Transverse colon (tissue), 4 donors: ENCODE measurements at places on chromosomes 3 and 15.

- DNase-seq: no peak
Observed at GRCh38 chr3:31934018-31934417, 47.0 kb downstream of the OSBPL10 start.

DNA sequence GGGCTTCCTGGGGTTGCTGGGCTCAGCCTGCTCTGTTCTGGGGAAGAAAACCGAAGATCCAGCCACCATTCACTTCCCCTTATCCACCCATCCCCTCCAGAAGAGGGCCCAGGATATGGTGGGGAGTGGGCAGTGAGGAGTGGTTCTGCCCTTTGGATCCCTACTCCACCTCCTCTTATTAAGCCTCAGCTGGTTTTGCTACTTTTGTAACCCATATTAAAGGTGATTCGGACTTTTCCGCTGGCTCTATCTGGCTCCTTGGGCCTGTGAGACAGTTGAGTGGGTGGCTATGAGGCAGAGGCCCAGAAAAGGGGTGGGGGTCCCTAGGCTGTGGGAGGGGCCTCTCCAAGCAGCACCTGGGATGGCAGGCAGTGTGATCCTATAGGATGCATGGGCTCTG, 33.8 kb downstream of the NBEAL2 start:
- no peak for DNase-seq

- no peak for DNase-seq
Observed at GRCh38 chr3:118955914-118956556, 78.6 kb downstream of the IGSF11 start.

GRCh38 chr3:131645638-131646037, 142.9 kb upstream of the MRPL3 start:
- DNase-seq: no peak

DNA sequence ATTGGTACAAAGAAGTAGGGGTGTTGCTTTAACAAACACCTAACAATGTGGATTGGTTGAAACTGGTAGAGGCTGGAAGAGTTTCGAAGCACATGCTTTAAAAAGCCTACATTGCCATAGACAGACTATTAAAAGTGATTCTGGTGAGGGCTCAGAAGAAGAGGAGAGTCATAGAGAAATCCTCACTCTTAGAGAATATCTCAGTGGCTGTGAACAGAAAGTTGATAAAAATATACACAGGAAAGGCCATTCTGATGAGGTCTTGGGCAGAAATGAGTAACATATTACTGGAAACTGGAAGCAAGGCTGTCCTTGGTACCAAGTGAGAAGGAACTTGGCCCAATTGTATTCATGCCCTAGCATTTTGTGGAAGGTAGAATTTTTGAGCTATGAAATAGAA, 173.7 kb upstream of the CRBN start:
- no peak for DNase-seq

DNA sequence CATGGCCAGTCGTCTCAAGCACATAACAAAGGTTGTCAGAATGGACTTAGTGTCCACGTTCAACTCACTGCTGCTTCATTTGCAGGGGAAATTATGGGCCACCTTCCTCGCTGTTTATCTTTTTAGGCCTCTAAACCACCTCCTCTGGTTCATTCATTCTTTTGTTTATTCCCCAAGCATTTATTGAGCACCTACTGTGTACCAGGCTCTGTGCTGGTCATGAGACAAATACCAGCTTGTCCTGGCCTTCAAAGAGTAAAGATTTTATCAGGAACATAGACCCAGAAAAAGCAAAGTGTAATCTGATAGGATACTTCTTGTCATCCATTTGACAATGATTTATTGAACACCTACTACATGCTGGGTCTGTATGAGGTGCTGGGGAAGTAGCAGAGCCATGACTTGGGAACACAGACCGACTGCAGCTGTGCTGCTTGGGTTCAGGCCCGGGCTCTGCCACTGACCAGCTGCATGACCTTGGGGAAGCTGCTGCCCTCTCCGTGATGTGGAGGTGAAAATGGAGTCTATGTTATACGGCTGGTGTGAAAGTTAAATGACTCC, 63.4 kb upstream of the SLC6A6 start:
- no peak for DNase-seq

DNA sequence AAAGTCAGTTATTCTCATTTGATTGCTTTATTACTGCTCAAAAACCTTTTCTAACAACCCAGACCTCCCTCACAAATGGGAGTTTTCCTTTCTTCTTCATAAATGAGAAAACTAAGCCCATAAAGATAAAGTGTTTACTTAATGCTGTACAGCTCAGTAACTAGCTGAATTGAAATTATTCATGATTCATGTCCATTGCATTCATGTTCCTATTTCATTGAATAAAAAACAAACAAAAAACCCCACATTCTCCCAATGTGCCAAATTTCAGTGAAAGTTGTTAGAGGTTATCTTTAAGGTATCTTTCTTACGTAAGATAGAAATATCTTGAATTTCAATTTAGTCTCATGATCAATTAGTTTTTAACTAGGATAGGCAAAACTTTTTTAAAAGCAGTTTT, 2.8 kb downstream of the PLSCR2 start:
- no peak for DNase-seq

DNA sequence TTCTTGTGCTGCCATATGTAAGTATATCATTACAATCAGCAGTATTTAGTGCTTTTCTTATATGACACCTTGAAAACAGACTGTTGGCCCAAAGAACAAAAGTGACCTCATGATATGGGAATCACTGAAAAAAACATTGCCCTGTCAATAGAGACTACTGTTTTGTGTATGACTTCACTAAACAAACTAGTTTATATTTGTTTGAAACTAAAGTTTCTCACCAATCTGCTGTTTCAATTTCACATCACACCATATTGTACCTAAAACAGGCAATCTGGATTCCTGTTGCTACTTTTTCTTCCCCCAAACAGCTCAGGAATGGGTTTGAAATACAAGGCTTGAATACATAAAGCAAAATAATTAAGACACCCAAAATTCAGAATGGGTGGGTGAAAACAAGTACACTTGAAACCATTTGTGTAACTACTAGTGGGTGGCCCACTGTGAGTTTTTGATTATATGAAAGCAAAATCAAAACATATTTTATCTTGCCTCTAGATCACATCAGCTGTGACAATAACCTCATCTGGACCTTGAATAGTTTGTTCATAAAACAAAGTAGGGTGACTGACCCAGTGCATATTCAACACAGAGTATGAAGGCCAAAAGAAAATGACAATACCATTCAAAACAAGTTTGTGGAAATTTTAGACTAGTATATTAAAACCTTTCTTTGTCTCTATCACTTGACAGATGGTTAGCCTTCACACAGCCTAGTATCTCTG, 5.9 kb downstream of the ZBTB20 start:
- DNase-seq: no peak

DNA sequence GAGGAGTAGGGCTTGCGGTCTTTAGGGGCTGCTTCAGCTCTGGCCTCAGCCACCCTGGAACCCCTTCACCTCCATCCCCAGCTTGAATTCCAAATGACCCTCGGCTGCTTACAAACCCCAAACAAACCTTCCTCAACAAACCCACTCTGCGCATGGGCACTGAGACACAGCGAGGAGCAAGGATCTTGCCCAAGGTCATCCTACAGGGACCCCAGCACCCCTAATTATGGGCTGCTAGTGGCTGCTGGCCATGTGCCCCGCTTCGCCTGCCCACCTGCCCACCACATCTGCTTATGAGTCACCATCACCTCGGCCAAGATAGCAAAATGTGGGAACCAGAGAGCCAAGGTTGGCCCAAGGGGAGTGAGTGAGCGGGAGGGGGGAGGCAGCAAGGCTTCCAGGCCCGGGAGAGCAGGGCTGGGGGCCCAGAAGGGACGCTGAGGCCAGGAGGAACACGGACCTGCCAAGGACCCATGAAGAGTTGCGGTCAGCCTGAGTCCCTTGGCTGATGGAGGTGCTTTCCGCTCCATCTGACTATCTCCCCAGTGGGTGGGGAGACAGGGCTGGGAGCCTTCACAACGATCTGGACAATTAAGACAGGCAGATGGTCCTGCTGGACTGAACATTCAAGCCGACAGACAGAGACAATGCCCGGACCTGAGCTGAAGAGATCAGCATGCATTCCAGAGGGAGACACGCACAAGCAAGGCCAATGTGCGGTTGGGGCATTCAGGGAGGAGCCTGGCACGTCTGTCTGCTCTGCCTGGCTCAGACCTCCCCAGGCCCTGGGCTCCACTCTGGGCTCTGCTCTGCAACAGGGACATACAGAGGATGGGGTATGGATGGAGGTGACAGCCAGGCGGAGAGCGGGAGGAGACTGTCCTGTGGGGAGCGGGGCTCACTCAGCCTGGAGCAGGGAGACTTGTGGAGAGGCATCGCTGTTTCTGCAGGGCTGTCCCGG, 10.8 kb upstream of the GRIP2 start:
- no peak for DNase-seq

GRCh38 chr3:27127195-27127594, 242.0 kb downstream of the NEK10 start:
- no peak for DNase-seq

DNA sequence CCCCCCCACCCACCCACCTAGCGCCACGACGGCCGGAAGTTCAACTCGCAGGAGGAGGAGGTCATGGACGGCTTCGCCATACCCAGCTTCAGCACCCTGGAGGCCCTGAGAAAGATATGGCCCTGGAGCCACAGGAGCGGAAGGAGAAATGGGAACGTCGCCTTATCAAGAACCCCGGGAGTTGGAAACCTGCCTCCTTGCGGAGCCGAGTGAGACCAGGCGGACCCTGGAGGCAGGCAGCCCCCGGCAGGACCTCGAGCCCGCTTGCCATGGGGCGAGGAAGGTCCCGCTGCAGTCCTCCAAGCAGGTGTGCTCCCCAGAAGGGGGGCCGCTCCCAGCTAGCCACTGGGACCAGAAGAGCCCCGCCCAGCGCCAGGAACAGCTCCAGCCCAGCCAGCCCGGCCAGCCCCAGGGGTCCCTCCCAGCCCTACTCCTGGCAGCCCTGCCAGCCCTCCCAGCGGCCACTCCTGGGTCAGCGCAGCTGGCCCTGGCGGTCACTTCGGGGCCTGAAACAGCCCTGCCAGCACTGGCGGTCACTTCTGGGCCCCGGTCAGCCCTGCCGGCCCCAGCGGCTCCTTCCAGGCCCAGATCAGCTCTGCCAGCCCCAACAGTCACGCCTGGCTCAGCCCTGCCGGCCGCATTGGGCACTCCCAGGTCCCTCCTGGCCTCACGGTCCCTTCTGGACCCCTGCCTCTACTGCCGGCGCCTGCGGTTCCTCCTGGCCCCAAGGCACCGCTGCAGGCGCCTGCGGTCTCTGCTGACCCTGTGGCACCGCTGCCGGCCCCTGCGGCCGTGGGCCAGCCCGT, 10.3 kb upstream of the ROPN1B start:
- no peak for DNase-seq

DNA sequence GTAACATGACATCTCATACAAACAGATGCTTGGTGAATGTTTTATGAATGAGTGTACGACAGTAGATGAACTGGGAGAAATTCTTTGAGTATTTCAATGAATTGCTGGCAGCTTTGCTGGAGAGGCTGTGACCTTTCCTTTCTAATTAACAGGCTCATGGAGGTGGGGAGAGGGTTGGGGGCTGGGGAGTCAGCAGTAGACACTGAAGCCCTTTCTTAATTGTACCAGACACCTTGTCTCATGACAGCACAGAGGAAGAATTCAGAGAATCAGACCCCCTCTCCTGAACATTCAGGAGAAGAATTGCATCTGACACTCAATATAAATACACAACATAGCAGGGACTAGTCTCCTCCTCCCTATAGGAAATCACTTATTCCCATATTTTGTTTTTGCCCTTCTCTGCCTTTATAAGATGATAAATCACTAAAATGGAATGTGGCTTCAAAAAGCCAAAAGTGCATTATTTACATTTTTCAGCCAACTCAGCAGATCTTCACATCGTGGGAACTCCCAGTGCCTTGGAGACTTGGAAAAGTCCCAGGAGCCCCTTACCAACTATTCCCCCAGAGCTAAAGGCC, 66.2 kb upstream of the TPM1 start:
- DNase-seq: no peak

DNA sequence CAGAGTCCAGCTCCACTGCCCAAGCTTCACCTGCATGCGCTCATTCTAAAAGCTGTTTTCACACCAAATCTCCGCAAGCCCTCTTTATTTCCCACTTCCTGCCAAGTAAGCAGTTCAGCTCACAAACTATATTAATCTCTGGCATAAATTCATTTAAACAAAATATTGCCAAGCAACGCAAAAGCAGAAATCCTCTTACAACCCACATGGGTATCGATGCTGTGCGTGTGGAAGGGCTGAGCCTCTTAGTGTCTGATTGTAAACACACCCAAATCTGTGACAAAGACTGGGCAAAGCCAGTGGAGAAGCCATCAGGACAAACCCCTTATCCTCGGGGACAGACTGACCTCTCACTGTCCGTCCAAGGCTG, 124.3 kb upstream of the ATP2B2 start:
- no peak for DNase-seq

- DNase-seq: no peak
Observed at GRCh38 chr3:165624761-165625160, 212.5 kb downstream of the BCHE start.

DNA sequence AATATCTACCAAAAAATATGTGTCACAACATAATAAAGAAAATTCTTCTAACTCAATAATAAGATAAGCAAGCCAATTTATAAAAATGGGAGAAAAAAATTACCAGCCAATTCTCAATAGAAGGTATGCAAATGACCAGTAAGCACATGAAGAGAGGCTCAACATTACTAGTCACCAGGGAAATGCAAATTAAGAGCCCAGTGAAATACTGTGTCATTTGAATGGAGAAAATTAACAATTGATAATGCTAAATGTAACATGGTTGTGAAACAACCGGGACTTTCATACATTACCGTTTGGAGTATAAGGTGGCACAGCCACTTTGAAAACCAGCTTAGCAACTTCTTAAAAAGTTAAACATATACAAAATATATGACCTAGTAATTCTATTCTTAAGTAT, 460.7 kb downstream of the IGSF11 start:
- no peak for DNase-seq

GRCh38 chr3:130906374-130906995, 12.6 kb downstream of the ATP2C1 start:
- no peak for DNase-seq

- DNase-seq: no peak
Observed at GRCh38 chr15:68790242-68790575, 30.5 kb downstream of the ANP32A start.

GRCh38 chr3:7188551-7188950, 327.6 kb downstream of the GRM7 start:
- DNase-seq: no peak

GRCh38 chr3:18071833-18072232, 329.4 kb upstream of the TBC1D5 start:
- no peak for DNase-seq

GRCh38 chr3:187290503-187290902, 1.0 kb downstream of the MASP1 start:
- no peak for DNase-seq

- DNase-seq: peak; percentile 37
Observed at GRCh38 chr15:82810061-82810889, 847 bp downstream of the WHAMM start.

DNA sequence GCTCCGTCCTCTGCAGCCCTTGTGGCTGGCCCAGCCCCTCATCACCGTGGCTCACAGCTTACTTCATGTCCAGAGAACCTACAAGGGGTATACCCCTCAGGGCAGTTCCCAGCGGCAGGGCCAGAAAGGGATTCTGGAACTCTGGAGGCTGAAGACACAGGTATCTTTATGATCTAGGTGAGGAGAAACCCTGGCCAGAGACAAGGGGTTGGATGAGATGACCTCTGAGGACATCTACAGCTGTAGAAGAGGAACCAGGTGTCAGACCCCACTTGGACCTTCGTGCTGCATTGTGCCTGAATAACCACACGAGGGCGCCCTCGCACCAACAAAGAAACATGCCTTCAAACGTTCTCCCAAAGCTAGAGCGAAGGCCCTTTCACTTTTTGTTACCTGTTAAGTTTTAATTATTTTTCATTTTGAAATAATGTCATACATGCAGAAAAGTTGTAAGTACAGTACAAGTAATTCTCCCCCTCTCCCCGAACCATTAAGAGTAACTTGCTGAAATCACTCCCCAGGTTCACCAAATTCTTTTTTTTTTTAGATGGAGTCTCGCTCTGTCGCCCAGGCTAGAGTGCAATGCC, 118.7 kb upstream of the SMAD3 start:
- peak; percentile 78 for DNase-seq
